ENCODE measurements at places on chromosomes 7 and 10.

GRCh38 chr10:33204031-33204430 is 130.4 kb downstream of the NRP1 start:
- no peak for DNase-seq

DNA sequence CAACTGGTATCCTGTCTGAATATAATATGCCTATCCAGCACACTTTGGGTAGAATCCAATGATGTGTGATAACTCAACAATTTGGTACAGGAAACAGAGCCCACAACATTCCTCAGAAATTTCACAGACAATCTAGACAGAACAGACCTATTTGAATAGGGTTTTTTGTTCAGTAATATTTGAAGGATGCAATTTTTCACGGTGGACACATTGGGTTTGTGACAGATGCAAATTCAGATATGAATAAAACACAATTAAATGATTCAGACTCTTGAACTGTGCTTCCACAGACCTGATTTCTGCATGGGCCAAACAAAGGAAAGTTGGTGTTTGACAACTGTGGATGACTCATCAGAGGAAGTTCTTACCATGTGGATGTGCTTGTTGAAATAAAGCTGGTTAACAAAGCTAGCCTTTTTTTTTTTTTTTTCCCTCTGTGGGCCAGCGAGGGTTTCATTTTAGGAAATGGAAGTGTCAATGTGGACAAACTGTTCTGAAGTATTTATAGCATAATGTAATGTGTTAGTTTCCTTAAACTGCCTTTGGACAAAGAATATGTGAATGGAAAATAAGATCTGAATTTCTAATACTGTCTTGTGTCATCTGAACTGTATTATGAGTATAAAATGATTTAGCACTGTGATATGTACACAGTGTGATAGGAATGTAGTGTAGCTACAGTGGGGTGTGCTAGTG is 43.2 kb upstream of the FAM133B start:
- no peak for DNase-seq

- no peak for DNase-seq
Measured at GRCh38 chr7:151081170-151082101, 827 bp upstream of the FASTK start.

GRCh38 chr10:98901441-98902110 is 334.1 kb downstream of the HPSE2 start:
- DNase-seq: no peak

DNA sequence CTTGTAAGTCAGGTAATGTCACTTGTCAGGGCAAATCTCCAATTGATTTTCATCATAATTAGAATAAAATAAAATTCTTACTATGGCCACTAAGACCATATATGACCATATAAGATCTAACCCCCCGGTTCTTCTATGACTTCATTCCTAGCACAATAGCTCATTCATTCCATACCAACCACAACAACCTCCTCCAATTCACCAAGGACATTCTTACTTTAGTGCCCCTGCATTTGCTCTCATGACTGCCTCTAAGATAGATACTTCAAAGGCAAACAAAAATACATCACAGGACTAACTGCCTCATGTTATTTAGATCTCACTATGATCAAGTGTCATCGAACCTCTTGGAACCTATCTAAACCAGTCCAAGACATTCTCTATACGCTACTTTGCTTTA is 90.8 kb downstream of the SNX13 start:
- DNase-seq: no peak
